ENCODE measurements at places on chromosomes 7 and 10.
A peak's percentile ranks its signal among the peaks of the same experiment; 100 is the strongest.

GRCh38 chr10:62159351-62159750 lies 109.3 kb downstream of the RTKN2 start:
- DNase-seq, result no peak

- no peak for DNase-seq
Observed at GRCh38 chr7:73838642-73839041, 3.7 kb downstream of the METTL27 start.

DNA sequence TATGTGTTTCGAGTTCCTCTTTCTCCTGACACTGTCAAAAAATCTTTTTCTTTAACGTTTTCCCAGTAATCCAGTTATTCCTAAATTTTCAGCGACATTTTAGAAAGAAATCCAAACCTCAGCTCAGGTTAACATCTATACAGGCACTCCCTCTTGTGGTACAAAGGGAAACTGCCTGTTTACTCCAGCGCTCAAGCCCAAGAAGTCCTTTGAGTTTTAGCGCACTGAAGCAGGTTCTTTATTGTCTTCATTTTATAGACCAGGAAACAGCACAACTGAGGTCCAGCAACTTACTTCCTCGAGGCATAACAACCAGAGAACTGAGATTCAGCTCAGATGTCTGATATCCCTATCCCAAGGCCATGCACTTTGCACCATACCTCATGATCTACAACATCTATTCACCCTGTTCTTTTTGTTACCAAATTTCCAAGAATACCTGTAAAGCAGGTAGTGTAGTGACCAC lies 287.2 kb upstream of the MKLN1 start:
- DNase-seq, result peak; percentile 37

DNA sequence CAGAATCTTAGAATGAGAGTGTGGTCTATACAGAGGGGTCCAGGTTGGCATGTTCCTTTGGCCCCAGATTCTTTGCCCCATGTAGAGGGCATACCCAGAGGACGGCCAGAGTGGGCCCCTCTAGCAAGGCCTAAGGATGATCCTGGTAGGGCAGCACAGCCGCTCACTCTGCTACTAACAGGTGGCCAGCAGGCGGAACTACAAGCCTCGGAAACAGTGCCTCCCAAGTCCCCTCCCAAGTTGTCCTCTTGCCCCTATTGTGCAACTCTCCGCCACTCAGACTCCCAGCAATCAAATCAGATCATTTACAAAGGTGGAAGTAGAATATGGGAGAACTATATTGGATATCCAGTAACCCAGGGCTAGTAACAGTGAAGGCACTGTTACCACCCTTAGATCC lies 107.4 kb downstream of the STRA8 start:
- DNase-seq, result no peak

DNA sequence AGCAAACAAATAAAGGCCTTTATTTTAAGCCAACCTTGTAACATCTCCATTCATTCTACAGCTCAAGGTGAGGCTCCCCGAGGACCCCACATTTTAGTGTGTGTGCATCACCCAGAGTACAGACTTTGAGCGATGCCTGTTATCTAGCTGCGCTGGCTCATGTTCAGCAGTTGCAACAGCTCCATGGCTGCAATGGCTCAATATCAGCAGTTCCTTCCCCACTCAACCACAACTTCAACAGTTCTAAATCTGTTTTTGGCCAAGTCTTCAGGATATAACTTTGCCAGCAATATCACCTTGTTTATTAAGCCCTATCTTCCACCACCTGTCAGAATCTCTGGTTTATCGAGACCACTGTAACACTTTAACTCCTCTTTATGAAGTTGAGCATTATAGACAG lies 95.8 kb downstream of the WNT2 start:
- no peak for DNase-seq

GRCh38 chr10:95430231-95430951 lies 130.8 kb downstream of the SORBS1 start:
- DNase-seq, result peak; percentile 10

GRCh38 chr7:130127821-130128317 lies 57.5 kb downstream of the KLHDC10 start:
- DNase-seq, result no peak
